ENCODE measurements at places on chromosomes 5 and 9. TPM values are rescaled to one million over a fixed set of nuclear protein-coding genes. Genes with fewer than 3 reads are reported as not detected.

ECSCR gene
- not detected for total RNA-seq

REEP2 gene
- 0.34 TPM for total RNA-seq

GABRA1 gene
- total RNA-seq = not detected

- no peak for DNase-seq
Measured at GRCh38 chr9:107281922-107282667, 984 bp upstream of the RAD23B start.

GRCh38 chr5:83724935-83725334 is 4.3 kb upstream of the HAPLN1 start:
- no peak for DNase-seq

All from CD4-positive, alpha-beta T cell (primary cell).